ENCODE measurements at places on chromosomes 11 and 22.
A peak's percentile ranks its signal among the peaks of the same experiment; 100 is the strongest.

- no peak for DNase-seq
Observed at GRCh38 chr11:8814209-8814922, 96.6 kb upstream of the AKIP1 start.

DNA sequence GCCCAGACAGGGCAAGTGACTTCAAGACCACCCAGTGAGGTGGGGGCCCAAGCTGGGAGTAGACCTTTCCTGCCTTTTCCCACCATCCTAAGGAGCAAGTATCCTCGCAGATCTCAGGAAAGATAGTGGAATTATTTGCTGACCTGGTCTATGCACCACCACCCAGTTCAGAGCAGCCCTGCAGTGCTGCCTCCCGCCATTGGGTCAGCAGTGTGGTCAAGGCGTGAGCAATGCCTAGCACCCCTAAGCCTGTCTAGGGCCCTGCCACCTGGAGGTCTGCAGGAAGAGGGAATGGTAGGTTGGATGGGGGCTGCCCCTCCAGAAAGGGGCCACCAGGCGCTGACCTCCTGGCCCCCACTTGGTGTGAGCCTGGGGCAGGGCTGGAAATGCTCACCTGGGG is 6.5 kb downstream of the MTFP1 start:
- DNase-seq, result no peak

- no peak for DNase-seq
Observed at GRCh38 chr11:3901249-3902025, 46.0 kb downstream of the STIM1 start.

DNA sequence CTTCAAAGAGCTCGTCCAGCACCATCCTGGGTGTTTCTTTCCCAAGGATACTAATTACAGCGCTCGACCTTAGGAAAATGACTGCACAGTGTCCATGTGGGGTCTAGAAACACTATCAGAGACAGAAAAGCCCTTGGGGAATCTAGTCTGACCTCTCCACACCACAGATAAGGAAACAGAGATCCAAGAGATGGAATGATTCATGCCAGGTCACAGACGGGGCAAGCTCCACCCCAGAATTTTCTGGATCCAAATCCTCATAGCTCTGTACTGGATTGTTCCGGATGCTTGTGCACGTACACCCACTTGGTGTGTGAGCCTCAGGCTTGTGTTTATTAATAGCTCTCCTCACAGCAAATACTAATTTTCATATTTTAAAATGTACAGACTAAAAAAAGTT is 11.3 kb downstream of the ABTB2 start:
- no peak for DNase-seq

GRCh38 chr22:35893698-35894097 is 134.9 kb downstream of the RBFOX2 start:
- DNase-seq, result no peak

DNA sequence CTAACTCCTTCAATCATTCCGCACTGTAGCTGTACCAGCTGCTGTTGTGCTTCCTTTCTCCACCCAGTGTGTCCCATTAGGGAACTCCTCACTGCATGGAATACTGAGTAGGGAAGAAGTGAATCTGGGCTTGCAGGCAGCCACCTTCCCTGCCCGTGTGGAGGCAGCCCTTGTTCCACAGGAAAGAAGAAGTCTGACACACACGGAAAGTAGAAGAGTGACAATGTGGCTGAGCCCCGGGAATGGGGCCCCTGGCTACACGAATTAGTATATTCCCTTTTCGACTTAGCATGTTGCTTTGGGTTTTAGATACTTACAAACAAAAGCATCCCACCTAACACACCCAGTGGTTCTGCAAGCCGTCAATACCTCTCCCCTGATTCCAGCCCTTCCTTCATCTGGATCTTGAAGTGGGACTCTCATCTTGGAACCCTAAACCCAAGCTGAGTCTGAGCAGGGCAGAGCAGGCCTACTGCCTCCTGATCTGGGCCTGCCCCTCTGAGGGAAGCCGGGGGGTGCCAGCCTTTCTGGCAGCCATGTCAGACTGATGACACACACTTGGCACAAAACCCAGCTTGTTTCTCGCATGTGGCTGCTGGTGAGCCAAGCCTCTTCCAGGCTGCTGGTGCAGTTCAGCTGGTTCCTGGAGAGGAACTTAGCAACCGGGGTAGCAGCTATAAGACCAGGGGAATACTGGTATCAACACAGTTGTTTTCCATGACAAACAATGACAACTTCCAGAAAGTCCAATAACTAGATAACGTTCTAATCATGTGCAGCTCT is 71.6 kb downstream of the C11orf58 start:
- DNase-seq, result no peak

- DNase-seq, result no peak
Observed at GRCh38 chr11:3171931-3172560, 6.9 kb upstream of the OSBPL5 start.

GRCh38 chr11:114821621-114822412 is 143.5 kb downstream of the NXPE2 start:
- DNase-seq, result peak; percentile 46

- DNase-seq, result no peak
Observed at GRCh38 chr11:108432783-108433182, 34.5 kb downstream of the C11orf65 start.

GRCh38 chr11:69433741-69434140 is 47.7 kb upstream of the LINC01488 start:
- no peak for DNase-seq

- DNase-seq, result no peak
Observed at GRCh38 chr11:30328681-30329080, 5.8 kb downstream of the ARL14EP start.

- DNase-seq, result no peak
Observed at GRCh38 chr11:31808721-31809540, 2.2 kb downstream of the PAX6 start.

- DNase-seq, result no peak
Observed at GRCh38 chr22:19525666-19526065, 1.5 kb upstream of the CLDN5 start.

GRCh38 chr11:110038201-110038600 is 55.0 kb upstream of the ZC3H12C start:
- DNase-seq, result no peak

GRCh38 chr11:26698224-26698623 is 23.6 kb downstream of the SLC5A12 start:
- no peak for DNase-seq

DNA sequence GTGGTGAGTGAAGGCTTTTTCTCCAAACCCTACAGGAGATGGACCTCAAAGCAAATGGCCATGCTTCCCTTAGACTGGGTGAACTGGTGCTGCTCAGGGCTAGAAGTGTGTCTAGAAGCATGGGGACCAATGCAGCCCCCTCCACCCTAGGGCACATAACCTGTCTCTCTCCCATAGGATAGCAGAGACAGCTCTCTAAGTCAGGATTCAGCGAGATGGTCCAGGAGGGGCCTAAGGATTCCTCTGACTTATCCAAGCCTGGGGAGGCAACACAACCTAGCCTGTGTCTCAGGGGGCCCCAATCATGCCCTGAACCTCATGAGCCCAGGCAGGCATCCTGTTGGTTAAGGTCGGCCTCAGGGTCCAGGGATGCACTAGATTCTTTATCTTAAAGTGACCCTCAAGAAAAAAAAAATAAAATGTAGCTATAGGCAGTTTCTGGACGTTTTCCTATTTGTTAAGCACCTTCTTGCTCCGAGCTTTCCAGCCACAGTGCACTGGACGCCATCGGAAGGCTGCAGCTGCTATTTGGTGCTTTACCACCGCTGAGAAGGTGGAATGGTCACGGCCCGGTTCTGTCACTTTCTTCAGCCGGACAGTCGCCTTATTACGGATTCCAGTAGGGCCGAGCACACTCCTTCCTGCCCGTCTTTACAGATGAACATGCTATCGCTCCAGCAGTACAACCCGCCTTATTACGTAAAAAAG is 5.0 kb upstream of the CCND1 start:
- no peak for DNase-seq

DNA sequence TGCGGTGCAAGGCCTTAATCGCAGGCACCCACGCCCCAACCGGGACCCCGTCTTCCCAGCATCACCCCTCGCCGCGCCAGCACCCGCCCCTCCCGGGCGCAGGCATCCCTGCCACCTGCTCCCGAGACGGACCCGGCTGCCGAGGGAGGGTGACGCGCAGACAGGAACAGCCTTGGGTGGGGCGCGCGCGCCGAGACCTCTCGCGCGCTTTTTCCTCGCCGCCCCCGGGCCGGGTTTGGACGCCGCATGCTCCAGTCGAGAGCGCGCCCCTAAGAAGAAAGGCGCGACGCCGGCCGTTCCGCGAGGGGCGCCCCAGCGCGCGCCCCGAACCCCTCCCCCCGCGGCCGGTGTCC is 504 bp downstream of the CFL1 start:
- DNase-seq, result no peak

- no peak for DNase-seq
Observed at GRCh38 chr11:45079943-45080719, 66.3 kb upstream of the PRDM11 start.

DNA sequence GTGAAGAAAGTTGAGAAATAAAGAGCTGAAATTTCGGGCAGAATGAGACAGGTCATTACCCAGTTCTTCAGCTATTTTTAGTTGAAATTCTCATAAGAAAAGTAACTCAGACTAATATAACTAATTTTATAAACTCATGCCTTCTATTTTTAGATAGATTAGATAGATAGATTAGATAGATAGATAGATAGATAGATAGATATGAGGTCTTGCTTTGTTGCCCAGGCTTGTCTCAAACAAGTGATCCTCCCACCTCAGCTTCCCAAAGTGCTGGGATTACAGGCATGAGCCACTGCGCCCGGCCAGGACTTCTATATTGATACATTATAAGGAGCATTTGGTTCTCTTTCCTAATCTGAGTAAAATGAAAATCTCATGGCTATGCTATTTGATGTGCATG is 26.9 kb upstream of the OR8G1 start:
- no peak for DNase-seq

DNA sequence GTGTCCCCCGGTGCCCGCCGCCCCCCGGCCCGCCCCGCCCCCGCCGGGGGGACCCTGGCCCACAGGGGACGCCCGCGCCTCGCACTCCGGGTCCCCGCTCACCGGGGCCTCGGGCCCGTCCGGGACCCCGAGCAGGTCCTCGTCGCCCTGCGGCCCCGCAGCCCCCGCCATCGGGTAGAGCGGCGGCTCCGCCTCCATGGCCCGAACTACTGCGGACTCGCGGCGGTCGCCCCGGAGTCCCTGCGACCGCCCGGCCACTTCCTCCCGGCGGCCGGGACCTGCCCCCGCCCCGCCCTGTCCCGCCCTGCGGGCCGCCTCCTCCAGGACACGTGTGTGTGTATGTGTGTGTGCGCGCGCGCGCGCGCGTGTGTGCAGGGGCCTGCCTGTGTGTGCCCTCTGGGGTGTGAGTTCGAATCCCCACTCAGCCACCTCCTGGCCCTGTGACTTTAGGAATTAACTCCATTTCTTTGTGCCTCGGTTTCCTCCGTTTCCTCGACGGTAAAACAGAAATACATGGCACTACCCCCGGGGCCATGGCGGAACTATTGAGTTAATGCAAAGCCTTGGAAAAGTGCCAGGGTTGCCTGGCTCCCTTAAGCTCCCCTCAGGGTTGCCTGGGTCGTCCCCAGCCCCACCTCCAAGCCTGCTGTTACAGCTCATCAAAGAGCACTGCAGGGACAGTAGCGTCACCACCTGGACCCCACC is at the start of gene UNC93B1:
TSS of gene UNC93B1 (minus strand) at position 252 of the 705 bp plus-strand sequence. CDS start at position 198, 54 bp downstream.
- DNase-seq, result peak; percentile 85

DNA sequence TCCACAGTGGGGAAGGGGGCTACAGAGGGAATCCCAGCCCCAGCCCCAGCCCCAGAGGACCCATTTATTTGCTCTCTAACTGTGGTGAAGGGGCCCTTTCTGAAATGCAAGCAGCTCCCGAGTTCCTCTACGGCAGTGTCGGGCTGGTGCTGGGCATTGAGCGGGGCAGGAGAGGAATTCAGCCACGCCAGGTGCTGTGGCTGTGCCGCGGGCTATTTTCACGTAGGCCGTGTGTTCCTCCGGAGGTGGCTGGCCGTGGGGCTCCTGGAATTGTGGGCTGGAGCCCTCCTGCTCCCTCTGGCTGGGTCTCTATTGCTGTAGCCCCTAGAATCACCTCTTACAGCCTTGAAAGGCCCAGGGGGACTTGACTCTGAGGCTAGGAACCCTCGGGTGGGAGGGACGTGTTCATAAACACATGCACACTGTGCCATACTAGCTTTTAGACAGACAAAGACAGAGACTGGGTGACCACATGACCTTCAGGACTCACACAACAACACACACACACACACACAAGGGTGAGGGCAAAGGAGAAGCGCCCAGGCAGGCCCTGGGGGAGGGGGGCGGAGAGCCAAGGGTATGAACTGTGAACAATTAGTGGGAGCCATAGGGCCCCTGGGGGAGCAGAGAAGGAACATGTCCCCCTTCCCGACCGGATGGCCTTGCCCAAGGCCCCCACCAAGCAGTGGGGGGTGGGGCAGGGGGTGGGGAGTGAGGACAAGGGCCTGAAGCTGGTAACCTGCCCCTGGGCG is 48.4 kb upstream of the SYT7 start:
- DNase-seq, result no peak

DNA sequence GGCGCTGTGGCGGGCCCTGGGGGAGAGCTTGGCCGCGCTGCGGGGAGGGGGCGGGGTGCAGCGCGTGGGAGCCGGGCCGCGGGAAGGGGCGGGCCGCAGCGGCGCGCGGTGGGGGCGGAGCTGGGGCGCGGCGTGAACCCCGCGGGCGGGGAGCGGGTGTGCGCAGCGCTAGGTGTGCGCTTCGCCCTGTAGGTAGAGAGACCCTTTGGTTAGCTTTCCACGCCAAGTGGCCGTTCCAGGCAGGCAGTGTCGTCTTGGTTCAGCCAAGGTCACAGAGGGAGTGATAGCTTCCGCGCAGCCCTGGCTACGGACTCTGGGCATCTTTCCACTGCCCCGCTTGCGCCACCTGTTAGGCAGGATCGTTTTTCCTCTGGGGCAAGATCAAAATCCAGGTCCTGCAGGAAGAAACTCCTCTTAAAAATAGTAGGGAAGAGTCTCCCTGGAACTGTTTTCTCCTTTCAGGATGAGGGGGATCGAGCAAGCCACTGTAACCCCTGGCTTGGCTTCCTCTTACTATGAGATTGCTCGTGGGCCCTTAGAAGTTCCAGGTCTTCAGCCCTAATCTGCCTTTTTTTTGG is 434 bp downstream of the BANF1 start:
- no peak for DNase-seq

DNA sequence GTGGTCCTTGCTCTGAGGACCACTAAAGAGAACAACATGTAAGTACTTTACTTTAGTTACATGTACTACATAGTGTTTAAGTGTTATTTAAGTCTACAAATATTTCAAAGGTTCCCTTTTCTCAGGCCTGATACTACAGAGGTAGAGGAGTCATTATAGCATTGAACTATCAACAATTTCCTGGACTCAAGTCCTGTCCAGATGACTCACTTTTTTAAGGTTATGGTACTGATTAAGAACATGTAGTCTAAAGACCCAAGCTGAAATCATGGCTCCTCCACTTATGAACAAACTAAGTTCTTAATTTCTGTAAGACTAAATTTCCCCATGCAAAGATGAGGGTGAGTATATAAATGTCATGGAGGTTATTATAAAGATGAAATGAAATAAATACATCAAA is 74.7 kb downstream of the NARS2 start:
- no peak for DNase-seq
